Kidney (tissue), 22 donors: ENCODE measurements at places on chromosomes 3 and 15. TPM values are rescaled to one million over a fixed set of nuclear protein-coding genes. Genes with fewer than 3 reads are reported as not detected.

DNA sequence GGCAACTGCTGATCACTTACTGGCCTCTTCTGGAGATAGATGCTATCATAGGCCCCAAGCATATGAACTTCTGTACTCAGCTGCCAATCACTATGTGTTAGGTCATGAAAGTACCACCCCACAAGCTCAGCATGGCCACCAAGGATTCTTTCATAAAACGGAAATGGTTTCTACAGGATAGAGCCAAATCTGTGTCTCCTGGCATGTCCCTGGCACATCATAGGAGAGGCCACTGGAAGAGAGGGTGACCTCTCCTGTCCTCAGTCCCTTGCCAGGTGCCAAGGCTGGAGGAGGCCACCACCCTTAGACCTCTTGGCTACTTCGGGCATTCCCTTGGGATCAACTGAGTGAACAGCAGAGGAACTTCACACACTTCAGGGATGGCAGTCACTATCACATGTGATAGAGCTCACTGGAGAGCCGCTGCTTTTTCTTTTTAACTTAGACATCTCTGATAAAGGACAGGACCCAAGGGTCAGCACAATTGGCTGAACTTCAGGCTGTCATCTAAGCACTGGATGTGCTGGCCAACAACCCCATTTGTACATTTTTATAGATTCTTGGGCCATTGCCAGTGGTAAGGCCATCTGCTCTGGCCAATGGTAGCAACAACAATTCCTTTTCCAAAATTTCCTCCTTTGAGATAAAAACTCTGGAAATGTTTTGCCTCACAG is 425.2 kb downstream of the SQOR start:
- no peaks in the 10 kb centered on the region for H3K27me3 ChIP-seq
- H3K27ac ChIP-seq: no peak overlapping the region
- no peak overlapping the region for H3K4me3 ChIP-seq
- no peaks in the 10 kb centered on the region for H3K4me1 ChIP-seq
- DNase-seq: peak; percentile 75

DNA sequence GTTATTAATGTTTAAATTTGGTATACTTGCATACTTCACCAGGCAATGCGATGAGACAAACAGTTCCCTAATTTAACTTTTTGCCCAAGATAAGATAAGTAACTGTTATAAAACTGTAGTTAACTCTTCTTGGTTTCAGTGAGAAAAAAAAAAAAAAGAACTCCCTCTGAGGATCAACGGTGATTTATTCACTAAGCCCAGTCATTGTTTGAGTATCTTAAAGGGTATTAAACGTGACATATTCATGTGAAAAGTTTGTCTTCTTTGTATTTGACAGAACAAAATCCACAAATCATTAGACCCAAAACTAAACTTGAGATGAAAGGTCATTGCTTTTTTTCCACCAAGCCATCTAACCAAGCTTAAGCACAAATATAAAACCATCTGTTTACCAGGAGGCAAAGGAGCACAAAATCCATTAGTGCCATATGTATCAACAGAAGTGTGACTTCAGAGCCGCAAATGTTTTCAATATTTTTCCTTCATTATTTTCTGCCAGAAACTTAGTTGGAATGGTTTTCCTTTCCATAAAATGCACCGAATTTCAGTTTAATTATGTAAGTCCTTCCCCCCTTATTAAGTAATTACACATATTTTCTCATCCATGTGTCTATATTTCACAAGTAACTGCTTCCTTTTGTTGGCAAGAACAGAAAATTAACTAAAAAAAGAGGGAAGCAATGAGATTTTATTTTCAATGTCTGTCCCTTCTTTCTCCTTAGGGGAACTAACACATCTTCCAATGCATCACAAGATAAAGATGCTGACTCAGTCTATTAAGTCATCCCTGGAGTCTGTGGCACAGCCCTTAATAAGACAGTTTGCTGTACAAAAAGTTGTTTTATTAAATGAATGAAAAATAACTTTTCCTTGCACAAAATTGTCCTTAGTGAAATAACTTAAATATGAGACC is 92.2 kb upstream of the RAP2B start:
- no peak for DNase-seq
- no peak overlapping the region for H3K27ac ChIP-seq
- no peaks in the 10 kb centered on the region for H3K4me1 ChIP-seq
- H3K27me3 ChIP-seq: no peaks in the 10 kb centered on the region
- no peak overlapping the region for H3K4me3 ChIP-seq
- no peaks in the 10 kb centered on the region for H3K36me3 ChIP-seq

DNA sequence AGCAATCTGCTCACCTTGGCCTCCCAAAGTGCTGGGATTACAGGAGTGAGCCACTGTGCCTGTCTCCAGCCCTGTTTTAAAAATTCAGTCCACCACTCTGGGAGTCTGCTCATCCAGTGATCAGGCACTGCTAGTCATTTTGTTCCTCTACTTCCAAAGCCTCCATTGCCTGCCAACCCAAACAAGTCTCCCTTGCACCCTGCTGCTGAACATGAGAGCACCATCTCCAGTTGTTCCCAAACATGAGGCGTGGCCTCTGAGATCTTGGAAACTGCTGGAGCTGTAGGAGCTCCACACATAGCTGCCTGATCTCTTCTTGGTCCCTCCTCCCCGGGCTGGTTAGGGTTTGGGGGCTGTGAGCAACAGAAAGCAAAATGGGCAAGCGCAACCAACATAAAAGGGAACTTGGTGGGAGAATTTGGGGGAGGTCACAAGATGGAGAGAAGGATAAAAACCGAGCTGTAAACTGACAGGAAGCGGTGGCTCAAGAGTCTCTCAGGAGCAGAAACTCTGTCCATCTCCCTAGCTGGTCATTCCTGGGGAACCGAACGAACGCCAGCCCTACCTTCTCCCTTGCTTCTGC is 49.6 kb upstream of the TLE3 start:
- no peak overlapping the region for H3K4me3 ChIP-seq
- peaks cover 4% of the 10 kb centered on the region for H3K4me1 ChIP-seq
- H3K27ac ChIP-seq: no peak overlapping the region
- H3K27me3 ChIP-seq: no peaks in the 10 kb centered on the region
- DNase-seq: no peak

DNA sequence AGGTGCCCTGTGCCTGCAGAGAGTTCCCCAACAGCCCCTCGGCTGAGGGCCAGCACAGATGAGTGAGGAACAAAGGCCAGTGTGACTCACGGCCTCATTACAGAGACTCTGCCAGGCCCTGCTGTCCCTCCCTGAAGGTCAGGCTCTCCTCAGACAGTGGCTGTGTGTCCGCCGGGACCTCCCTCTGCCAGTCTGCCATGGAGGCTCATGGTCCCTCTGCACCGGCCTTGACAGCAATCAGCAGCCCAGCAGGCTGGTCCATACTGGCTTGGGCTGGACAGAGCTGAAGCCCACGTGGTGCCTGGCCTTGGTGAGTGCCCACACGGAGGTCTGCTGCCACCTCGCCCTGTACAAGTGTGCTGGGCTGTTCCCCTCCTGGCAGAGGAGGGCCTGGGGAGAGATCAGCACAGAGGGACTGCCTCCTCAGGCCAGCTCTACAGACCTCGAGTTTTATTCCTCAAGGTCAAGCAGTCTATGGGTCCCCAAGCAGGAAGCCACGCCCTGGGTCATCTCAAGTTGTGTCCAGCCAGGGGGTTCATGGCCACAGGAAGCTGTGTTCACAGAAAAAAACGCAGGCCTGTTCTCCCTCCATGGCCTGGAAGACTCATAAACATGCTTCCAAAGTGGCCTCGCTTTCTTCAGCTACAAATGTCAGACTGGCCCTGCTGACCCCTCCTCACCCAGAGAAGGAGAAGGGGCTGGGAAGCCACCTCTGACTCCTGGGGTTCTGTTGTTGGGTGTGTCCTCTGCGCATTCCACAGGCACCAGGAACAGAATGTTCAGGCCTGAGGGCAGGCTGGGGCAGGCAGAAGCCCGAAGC is 27.0 kb downstream of the SLC41A3 start:
- H3K4me1 ChIP-seq: no peaks in the 10 kb centered on the region
- H3K36me3 ChIP-seq: no peaks in the 10 kb centered on the region
- H3K27me3 ChIP-seq: no peaks in the 10 kb centered on the region
- H3K4me3 ChIP-seq: no peak overlapping the region

DNA sequence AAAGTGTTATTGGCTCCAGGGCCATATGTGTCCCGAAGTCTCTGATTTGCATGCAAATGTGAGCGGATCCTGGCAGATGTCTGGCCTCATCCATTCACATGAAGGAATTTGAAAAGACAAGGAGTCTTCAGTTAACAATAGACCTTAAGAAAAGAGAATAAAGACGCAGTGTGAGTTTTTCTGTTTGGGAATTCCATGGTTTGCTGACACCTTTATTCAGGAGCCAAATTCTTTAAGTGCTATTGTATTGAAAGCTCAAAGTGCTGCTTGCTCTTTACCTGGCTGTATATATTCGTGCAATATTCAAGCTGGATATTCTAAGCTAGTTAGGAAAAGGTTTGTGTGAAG is 2.2 kb downstream of the LRRN1 start:
- no peaks in the 10 kb centered on the region for H3K36me3 ChIP-seq
- H3K4me3 ChIP-seq: peak overlapping the region; percentile 59
- peaks cover 2% of the 10 kb centered on the region for H3K4me1 ChIP-seq
- DNase-seq: no peak
- H3K27ac ChIP-seq: no peak overlapping the region
- H3K27me3 ChIP-seq: peaks cover 9% of the 10 kb centered on the region

The KIF23 gene
- total RNA-seq: 2.5 TPM

The ACAN gene
- 10.3 TPM for total RNA-seq

GRCh38 chr3:141426404-141427034 is 58.2 kb downstream of the ZBTB38 start:
- peak overlapping the region; percentile 90 for H3K27ac ChIP-seq
- H3K27me3 ChIP-seq: no peaks in the 10 kb centered on the region
- H3K4me3 ChIP-seq: no peak overlapping the region
- H3K36me3 ChIP-seq: peaks cover 4% of the 10 kb centered on the region
- H3K4me1 ChIP-seq: no peaks in the 10 kb centered on the region

GRCh38 chr15:100430411-100430810 is 88.6 kb upstream of the ADAMTS17 start:
- no peak for DNase-seq
- H3K27ac ChIP-seq: no peak overlapping the region
- H3K36me3 ChIP-seq: no peaks in the 10 kb centered on the region
- H3K27me3 ChIP-seq: no peaks in the 10 kb centered on the region
- no peaks in the 10 kb centered on the region for H3K4me1 ChIP-seq

The STXBP5L gene
- not detected for total RNA-seq

- H3K4me1 ChIP-seq: no peaks in the 10 kb centered on the region
- H3K4me3 ChIP-seq: no peak overlapping the region
- no peaks in the 10 kb centered on the region for H3K36me3 ChIP-seq
- no peaks in the 10 kb centered on the region for H3K27me3 ChIP-seq
Observed at GRCh38 chr3:164479978-164480377, 598.3 kb downstream of the SI start.

DNA sequence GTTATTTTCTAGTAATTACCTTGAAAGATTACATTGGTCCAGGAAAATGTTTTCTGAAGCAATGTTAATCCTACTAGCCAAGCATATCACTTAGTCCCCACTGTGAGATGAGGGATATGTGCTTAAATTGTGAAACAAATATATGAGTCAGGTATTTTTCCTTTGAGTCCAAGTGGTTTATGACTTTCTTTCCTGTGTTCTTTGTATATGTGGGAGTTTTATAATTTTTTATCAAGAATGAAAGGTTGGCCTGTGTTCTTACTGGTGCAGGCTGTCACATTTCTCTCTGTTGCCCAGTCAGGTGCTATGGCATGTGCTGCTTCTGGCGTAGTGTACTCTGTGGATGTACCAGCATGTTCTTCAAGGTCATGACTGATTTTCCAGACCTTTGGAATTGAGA is 147.4 kb downstream of the CMSS1 start:
- H3K27ac ChIP-seq: no peak overlapping the region
- H3K4me3 ChIP-seq: no peak overlapping the region
- no peaks in the 10 kb centered on the region for H3K27me3 ChIP-seq
- no peak for DNase-seq

DNA sequence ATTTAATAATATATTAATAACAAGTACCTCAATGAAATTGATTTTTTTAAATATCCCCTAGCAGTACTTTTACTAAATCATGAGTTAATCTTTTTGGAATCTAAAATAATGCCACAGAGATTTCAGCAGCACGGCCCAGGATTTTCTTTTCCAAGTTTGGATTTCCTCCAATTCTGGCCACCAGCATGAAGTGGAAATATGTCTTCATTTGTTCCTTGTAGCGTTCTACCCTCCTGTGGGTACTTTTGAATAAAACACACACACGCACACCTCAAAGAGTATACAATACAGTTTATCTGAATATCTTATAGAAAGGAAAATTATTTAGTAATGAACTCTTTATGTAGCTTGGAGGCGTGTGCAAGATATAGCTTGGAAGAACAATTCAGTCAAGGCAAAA is 125.1 kb upstream of the STT3B start:
- no peak for DNase-seq
- no peaks in the 10 kb centered on the region for H3K27me3 ChIP-seq
- H3K4me1 ChIP-seq: no peaks in the 10 kb centered on the region
- H3K27ac ChIP-seq: no peak overlapping the region
- H3K4me3 ChIP-seq: no peak overlapping the region

DNA sequence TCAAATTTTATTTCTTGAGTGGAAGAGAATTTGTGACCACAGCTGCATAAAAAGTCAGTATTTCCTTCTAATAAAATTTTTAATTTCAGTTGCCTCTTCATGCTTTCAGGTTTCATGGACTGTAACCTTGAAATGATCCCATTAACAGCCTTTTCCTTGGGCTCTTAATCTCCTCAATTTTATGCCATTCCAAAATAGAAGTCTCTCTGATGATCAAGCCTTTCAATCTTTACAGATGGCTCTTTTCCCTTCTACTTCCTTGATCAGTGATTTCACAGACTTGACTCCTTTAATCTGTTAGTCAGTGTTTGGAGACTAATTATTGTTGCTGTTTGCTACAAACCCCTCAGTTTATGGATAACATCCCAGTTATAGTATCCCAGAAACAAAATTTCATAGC is 11.9 kb downstream of the TSC22D2 start:
- no peak for DNase-seq
- no peaks in the 10 kb centered on the region for H3K27me3 ChIP-seq
- no peaks in the 10 kb centered on the region for H3K36me3 ChIP-seq
- peak overlapping the region; percentile 26 for H3K4me3 ChIP-seq
- H3K27ac ChIP-seq: no peak overlapping the region

DNA sequence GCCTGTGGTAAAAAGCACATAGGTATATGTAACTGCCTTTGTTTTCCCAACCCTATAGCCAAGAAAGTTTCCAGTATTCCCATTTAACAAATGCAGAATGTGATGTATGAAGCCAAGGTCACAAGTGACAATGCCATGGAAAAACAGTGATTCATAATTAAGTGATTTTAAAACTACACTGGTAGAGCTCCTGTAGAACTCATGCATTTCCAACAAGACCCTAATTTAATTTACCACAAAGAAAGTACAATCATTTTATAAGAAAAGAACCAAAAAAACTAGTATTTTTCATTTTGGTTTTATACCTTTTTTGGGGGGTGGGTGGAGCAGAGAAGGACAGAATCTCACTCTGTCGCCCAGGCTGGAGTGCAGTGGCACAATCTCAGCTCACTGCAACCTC is 82.0 kb downstream of the STAG1 start:
- no peaks in the 10 kb centered on the region for H3K36me3 ChIP-seq
- H3K4me3 ChIP-seq: no peak overlapping the region
- DNase-seq: no peak
- no peaks in the 10 kb centered on the region for H3K4me1 ChIP-seq
